ENCODE measurements at places on chromosomes 3 and 15.
A peak's percentile ranks its signal among the peaks of the same experiment; 100 is the strongest.

DNA sequence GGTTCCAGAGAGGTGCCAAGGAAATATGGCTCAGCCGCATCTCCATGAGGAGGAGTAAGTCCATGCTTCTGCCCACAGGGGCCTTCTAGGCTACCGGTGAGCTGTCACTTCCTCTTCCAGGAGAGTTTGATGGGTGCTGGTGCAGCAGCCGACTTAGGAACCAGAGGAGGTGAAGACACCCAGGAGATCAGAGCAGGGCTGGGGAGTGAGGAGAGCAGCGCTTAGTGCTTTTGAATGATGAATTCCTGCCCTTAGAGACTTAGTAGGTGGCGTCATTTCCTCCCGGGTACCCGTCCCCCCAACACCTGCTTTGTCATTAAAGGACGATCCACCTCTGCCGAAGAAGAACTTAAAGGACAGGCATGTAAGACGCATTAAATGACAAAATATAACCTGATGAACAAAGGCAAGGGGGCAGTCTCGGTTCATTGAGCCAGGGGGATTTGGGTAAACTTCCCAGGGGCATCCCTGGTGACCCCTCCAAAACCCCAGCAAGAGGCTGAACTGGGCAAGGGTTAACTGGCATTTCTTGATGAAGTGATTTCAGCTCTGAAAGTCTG is 67.6 kb downstream of the HES1 start:
- no peak for DNase-seq

GRCh38 chr3:34363881-34364280 is 565.5 kb downstream of the PDCD6IP start:
- no peak for DNase-seq

DNA sequence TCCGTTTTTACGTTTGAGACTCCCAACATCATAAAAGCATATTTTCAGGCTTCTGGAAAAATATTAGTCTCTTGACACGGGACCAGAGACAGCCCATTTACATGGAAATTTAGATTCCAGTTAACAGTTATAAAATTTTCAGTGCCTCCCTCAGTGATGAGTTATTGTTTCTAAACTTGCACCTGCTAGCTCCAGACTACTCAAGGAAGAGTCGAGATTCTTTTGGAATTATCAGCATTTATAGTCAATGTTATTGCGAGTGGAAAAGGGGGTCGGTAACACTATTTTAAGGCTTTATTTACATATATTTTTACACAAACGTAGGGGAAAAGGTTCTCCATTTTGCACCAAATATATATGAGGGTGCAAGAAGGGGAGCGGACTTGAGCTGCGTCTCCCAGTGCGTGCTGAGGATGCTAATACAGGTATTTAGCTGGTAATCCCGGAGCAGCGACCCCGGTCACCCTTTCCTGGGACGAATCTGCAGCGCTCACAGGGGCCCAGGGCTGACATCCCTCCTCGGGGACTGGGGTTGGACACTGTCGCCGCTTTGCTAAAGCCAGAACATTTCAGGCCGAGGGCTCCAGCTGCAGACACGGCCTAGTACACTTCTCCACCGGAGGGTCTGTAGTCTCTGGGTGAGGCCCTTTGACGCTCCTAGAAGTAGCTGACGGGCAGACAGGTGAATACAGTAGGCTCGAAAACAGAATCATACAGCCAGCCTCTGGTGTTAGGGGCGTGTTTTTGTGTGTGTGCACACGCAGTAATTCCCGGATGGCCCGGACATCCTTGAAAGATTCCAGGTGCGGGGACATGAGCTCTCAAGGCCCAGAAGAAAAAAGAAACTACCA is 729 bp upstream of the ZBTB11 start:
- DNase-seq = no peak

GRCh38 chr3:138774529-138775253 is 60.0 kb downstream of the PIK3CB start:
- DNase-seq = peak; percentile 97

- no peak for DNase-seq
Measured at GRCh38 chr15:67074886-67075229, 9.5 kb downstream of the SMAD3 start.

DNA sequence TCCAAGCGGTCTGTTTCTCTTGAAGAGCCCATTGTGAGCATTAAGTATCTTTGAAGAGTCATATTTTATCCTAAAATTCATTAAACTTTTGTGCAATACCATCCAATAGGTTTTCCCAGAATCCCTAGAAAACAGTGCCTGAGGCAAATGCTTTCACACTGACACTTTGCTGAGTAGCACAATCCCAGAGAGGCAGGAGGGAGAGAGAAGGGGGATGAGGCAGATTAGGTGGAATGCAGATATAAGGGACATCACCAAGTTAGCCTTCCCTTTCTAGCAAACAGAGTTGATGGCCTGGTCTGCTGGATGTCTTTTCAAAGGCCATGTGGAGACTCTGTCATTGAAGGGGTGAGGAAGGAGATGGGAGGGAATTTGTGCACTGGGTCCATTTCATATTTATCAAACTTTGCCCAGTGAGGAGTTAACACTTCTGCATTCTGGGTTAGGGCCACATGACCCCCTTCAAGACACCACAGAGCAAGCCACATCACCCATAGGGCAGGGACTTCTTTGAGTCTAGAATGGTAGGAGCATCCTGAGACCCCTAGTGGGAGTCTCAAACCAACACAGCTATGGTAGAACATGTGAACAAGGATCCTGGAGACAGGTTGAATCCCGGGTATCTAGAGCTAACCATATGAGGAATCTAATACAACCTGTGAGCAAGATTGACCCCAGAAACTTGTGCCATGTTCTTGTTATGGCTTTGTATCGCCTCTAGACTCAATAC is 32.0 kb upstream of the SEMA6D start:
- DNase-seq = no peak

- no peak for DNase-seq
Measured at GRCh38 chr3:82137050-82137449, 375.6 kb upstream of the GBE1 start.

GRCh38 chr15:100156201-100156600 is 185.6 kb downstream of the ADAMTS17 start:
- DNase-seq = no peak

DNA sequence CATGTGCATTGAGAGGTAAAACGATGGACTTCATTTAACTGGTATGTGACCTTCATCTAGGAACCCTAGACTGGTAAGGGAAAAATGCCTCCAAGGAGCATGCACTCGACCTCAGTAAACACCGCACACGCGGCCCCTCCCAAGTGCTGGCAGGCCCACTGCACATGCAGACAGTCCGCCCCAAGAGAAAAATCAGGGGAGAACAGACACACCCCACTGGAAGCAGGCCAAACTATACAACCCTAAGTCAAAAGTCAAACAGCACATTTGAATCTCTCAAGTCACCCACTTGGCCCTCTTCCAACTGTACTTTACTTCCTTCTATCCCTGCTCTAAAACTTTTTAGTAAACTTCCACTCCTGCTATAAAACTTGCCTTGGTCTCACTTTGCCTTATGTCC is 250.1 kb upstream of the HES1 start:
- no peak for DNase-seq

DNA sequence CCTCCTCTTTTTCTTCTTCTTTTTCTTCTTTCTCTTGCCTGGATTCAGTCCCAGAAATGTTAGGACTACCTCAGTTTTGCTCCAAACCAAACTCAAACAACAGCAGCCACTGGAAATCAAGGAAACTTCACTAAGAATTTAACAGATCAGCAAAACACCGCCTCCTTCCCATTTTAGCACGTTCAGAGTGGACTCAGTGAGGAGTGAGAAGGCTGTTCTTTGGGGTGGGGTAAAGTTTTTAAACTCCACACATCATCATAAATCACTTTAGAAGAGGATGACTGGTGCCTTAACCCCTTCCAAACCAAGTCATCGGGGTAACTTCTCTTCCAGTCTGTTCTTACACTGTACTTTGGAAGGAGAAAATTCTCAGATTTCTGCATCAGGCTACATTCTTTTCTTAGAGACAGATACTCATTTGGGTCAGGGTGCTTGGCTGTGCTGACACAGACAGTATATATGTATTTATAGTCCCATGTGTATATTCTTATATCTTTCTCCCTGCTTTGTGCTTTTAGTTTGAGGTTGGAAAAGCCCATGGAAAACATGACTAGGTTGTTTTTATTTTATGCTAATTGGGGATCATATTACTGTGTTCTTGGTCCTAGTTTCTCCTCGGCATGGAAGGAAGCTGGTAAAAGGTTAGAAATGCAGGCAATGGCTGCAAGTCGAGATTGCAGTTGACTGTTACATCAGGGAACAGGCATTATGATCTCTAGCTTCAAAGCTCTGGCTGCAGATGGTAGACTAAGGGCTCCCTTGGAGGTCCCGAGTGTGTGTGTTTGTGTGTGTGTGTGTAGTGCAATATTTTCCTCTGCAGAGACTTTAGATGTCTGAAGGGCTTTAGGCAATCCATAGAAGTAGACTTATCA is at the start of gene CCDC80:
CCDC80 (minus strand) TSS at position 214 of the 872 bp plus-strand sequence. CDS start 1,238 bp downstream, outside the sequence.
- DNase-seq = no peak

GRCh38 chr15:85597155-85597815 is 197.4 kb downstream of the KLHL25 start:
- no peak for DNase-seq

DNA sequence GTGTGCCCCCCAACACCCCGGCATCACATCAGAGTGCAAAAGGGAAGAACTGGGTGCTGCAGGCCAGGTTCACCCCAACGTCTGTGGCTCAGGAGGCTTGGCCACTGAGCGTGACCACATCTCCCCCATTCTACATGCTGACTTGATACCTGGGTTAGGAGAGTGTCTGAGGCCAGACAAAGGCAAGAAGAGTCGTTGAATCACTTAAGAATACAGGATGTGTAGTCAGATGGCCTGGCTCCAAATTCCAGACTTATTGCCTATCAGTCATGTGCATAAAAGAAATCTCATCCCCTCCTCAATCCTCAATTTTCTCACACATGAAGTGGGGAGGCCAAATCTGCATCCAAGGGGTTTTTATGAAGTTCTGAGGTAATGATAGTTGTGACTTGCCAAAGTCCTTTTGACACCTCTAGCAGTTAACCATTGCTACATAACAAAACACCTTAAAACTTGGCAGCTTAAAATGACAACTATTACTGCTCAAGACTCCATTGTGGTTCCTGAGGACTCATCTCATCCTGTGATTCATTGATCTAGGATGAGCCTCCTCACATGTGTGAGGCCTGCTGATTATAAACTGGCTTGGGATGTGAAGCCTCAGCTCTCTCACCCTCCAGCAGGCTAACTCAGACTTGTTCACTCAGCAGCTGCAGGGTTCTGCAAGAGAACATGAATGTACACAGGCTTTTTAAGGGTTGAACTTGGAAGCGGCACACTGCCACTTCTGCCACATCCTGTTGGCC is 138.8 kb upstream of the TLE3 start:
- DNase-seq = peak; percentile 5

DNA sequence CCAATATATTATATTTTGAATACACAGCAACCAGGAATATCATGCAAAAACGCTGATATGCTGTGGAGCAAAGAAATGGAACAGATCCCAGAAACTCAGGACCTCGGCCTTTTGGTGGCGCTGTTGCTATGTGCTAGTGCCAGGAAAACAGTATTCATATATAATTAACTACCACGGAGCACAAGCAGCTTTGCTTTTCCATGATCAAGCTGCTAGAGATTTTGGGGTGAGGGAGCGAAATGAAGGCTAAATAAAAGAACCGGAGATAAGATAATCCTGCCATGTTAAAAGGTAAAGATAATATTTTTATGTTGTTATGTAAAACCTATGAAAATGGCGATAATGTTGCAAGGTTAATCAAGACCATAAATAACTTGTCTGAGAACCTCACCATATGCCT is 157.7 kb upstream of the FAM3D start:
- DNase-seq = no peak

- DNase-seq = no peak
Measured at GRCh38 chr15:45644437-45644836, 9.6 kb downstream of the SQOR start.

GRCh38 chr3:56681984-56682461 is 1.0 kb downstream of the TASOR start:
- peak; percentile 21 for DNase-seq

DNA sequence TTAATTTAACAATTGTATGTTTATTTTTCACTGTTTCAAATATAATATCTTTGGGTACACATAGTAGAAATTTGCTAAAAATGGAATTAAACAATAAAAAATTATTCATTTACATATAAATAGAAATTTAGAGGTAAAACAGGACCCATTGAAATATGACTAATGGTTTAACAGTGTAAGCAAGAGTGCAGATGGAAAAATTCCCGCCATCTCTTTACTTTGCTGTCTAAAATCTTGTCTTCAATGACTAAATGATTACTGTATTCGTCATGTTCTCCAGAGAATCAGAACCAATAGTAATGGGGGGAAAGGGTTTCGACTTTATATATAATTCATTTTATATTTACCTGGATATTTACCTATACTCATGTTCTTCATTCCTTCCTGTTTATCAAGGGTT is 163.1 kb downstream of the IL1RAP start:
- DNase-seq = no peak

DNA sequence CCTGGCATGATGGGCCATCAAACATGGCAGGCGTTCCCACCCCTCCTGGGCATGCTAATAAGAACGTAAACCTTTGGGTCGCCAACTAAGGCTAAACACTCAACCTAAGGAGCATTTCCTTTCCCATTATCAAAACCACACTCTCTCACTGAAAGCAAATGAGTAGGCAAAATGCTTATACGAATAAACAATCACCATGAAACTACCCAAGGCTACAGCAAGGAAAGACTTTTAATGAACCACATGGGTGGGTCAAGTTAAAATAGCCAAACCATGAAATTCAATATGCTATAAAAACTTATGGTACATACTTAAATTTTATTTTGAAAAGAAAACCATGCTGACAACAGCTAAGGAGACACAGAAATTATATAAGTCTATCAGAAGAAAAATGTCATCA is 180.6 kb downstream of the OSBPL10 start:
- no peak for DNase-seq

GRCh38 chr3:182967218-182968204 is 12.8 kb downstream of the DCUN1D1 start:
- no peak for DNase-seq

DNA sequence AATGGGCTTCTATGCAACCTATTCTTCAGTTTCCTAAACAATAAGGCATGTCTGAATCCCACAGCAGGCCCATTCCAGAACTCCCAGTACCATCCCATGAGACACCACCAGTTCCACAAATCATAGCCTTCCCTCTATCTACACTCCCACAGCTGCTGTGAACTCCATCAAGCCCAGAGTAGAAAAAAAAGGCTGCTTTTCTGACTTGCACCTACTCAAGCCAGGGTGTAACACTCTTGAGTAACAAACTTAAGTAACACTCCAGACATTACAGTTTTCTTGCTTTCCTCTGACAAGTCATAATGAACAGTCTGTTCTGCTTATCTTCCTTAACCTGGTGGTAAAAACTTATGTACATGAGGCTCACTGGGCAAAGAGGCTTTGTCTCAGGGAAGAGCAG is 283.1 kb downstream of the NFKBIZ start:
- DNase-seq = no peak

DNA sequence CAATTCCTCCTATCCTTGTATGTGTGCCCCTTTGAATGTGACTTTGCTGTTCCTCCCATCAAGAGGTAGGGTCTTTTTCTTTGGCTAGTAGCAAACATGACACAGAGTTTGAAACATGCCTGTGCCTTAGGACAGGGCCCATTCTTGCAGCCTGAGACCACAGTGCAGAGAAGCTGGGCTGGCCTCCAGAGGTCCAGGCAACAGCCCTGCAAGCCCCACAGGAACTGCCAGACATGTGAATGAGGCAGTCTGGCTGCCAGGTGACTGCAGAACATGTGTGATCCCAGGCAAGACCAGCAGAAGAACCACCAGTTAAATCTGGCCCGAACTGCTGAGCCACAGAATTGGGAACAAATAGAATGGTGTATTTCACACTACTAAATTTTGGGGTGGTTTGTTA is 1.2 kb upstream of the HGD start:
- DNase-seq = no peak

All from DMS79 (cell line).